ENCODE measurements at places on chromosomes 13 and 19. TPM values are rescaled to one million over a fixed set of nuclear protein-coding genes. Genes with fewer than 3 reads are reported as not detected.

The CRX gene
- total RNA-seq, result not detected

The ERCC2 gene
- 14.6 TPM for total RNA-seq

The MISP3 gene
- total RNA-seq, result 4.2 TPM

The ZNF729 gene
- total RNA-seq, result not detected

The APLP1 gene
- total RNA-seq, result 99.5 TPM

The TRMT1 gene
- 48.0 TPM for total RNA-seq

The CLC gene
- not detected for total RNA-seq

The F2RL3 gene
- total RNA-seq, result not detected

The ZNF235 gene
- total RNA-seq, result 2.4 TPM

The DMAC2 gene
- 103 TPM for total RNA-seq

Data from A549 treated with CpdA at 1 μM for 4 hours (cell line).